Non-pigmented ciliary epithelial cell (primary cell): ENCODE measurements at places on chromosomes 5 and 9.

GRCh38 chr9:129368444-129368978 is 190.4 kb upstream of the IER5L start:
- no peak for DNase-seq

DNA sequence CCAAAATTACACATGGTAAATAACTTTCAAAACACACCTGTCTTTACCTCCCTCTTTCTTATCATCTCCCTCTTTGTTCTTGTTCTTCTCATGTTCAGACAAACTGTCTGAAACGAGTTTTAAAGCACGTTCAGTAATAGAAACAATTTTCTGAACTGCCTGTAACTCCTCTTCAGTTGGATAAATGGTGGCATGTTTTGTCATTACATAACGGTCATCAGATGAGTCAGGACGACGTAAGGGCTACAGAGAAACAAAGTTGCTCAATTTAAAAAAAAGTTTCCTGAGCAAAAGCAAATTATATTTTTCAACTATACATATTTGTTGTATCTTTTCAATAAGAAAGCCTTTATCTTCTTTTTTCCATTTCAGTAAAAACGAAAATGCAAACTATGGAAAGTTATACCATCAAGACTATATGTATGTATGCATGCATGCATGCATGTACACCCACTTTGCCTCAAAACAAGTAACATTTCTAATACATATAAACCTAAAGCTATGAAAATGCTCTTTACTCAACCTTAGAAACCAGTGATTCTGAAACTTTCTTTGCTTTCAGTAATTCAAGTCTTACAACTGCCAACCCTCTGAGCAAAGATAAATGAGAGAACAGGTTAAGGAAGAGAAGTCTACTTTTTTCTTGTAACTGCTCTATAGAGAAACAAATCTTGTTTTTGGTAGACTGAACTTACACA is 56.0 kb downstream of the ZFR start:
- DNase-seq: peak; percentile 10

GRCh38 chr5:77181596-77182304 is 28.7 kb upstream of the PDE8B start:
- DNase-seq: no peak

GRCh38 chr9:96686638-96687335 is 31.7 kb upstream of the PRXL2C start:
- peak; percentile 34 for DNase-seq

- no peak for DNase-seq
These were observed 134.1 kb upstream of the ZNF462 start for GRCh38 chr9:106728860-106729259.
